ENCODE measurements at places on chromosomes 4 and X. TPM values are rescaled to one million over a fixed set of nuclear protein-coding genes. Genes with fewer than 3 reads are reported as not detected.

The MEPE gene
- total RNA-seq, result not detected

The STATH gene
- not detected for total RNA-seq

The RAB9B gene
- total RNA-seq, result not detected

The FAM184B gene
- not detected for total RNA-seq

The TBC1D8B gene
- 0.22 TPM for total RNA-seq

The RAB40A gene
- not detected for total RNA-seq

The ANOS1 gene
- not detected for total RNA-seq

The HTN3 gene
- total RNA-seq, result not detected

The CCDC149 gene
- 0.25 TPM for total RNA-seq

The LCORL gene
- 6.3 TPM for total RNA-seq

The TLR1 gene
- 16.3 TPM for total RNA-seq

The DCK gene
- total RNA-seq, result 13.9 TPM

All from CD4-positive, alpha-beta T cell (primary cell).